ENCODE measurements at places on chromosomes 6 and 20.
A peak's percentile ranks its signal among the peaks of the same experiment; 100 is the strongest.

DNA sequence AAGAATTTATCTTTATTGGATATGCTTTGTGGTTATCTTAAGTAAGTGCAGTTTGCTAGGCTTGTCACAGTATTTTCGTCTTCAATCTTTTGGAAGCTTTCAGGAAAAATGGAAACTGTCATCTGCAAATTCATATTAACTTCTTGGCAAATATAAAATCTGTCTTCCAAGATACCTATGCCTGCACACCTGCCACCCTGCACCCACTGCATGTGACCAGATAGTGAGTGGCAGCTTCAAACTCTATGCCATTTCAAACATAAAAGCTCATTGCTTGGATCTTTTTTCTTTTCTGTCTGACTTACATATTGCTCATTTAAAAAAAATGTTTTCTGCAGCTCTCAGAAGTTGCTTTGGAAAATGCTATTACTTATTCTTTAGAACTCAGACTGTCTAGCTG lies 14.1 kb downstream of the OPRM1 start:
- no peak overlapping the region for H3K4me3 ChIP-seq
- H3K36me3 ChIP-seq: no peaks in the 10 kb centered on the region
- no peak for DNase-seq
- no peak overlapping the region for H3K27ac ChIP-seq

DNA sequence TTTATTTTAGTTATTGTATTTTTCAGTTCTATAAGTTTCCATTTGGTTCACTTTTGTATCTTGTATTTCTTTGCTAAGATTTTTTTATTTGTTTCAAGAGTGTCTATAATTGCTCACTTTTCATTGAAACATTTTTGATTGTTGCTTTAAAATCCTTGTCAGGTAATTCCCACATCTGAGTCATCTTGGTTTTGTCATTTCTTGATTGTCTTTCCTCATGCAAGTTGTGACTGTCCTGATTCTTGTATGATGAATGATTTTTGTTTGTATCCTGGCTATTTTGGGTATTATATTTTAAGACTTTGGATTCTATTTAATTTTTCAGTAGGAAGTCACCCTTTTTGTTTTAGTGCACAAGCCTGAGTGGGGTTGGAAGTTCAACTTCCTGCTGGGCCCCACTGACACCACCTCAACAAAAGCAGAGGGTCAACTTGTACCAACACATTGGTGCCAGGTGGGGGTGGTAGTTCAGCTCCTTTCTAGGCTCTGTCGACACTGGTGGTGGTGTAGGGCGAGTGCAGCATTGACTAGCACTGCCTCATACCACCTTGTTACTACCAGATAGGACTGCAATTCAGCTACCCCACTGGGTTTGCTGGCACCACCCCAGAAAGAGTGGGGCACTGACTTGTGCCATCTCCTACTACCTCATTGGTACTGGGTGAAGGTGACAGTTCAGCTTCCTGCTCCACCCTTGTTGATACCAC lies 8.8 kb downstream of the RSPH3 start:
- no peak for DNase-seq
- H3K27me3 ChIP-seq: no peaks in the 10 kb centered on the region
- H3K36me3 ChIP-seq: peaks cover 34% of the 10 kb centered on the region

GRCh38 chr6:132820629-132821381 lies 6.4 kb downstream of the RPS12 start:
- no peak for DNase-seq
- H3K4me3 ChIP-seq: no peak overlapping the region

GRCh38 chr6:145187491-145188206 lies 547.7 kb downstream of the EPM2A start:
- H3K27me3 ChIP-seq: no peaks in the 10 kb centered on the region
- no peak for DNase-seq
- H3K27ac ChIP-seq: no peak overlapping the region
- H3K36me3 ChIP-seq: peaks cover 5% of the 10 kb centered on the region

- H3K27ac ChIP-seq: no peak overlapping the region
- DNase-seq: no peak
- peaks cover 8% of the 10 kb centered on the region for H3K4me1 ChIP-seq
- no peaks in the 10 kb centered on the region for H3K27me3 ChIP-seq
- no peak overlapping the region for H3K4me3 ChIP-seq
- H3K36me3 ChIP-seq: peaks cover 9% of the 10 kb centered on the region
Observed at GRCh38 chr6:88920774-88921733, 42.4 kb downstream of the RNGTT start.

DNA sequence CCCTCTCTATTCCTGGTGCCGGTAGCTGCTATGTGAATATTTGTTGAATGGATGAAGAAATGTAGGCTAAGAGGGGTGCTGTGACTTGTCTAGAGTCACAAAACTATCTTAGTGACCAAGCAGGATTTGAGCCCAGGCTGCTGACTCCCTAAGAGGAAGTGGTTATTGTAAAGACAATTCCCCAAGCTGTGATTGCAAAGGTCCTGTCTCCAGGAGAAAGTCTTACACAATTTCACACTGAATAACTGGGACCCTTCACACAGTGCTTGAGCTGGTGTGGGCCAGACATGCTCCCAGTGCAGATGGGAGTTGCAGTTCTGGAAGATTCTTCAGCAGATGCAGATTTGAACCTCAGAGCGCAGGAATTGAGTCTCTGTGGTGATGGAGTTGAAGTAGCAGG lies 38.1 kb downstream of the IYD start:
- DNase-seq: no peak
- no peak overlapping the region for H3K4me3 ChIP-seq
- peaks cover 23% of the 10 kb centered on the region for H3K27me3 ChIP-seq
- H3K27ac ChIP-seq: no peak overlapping the region
- no peaks in the 10 kb centered on the region for H3K36me3 ChIP-seq

- H3K4me1 ChIP-seq: peaks cover 2% of the 10 kb centered on the region
- peaks cover 26% of the 10 kb centered on the region for H3K27me3 ChIP-seq
- H3K4me3 ChIP-seq: no peak overlapping the region
- no peak for DNase-seq
- no peaks in the 10 kb centered on the region for H3K36me3 ChIP-seq
Observed at GRCh38 chr6:1103021-1103420, 208.9 kb upstream of the FOXQ1 start.

GRCh38 chr6:152423216-152424103 lies 213.7 kb downstream of the SYNE1 start:
- H3K4me3 ChIP-seq: no peak overlapping the region
- peaks cover 9% of the 10 kb centered on the region for H3K27me3 ChIP-seq
- no peaks in the 10 kb centered on the region for H3K36me3 ChIP-seq
- H3K4me1 ChIP-seq: peaks cover 3% of the 10 kb centered on the region
- no peak for DNase-seq
- H3K27ac ChIP-seq: no peak overlapping the region

- H3K27ac ChIP-seq: no peak overlapping the region
- H3K4me1 ChIP-seq: peaks cover 13% of the 10 kb centered on the region
- peaks cover 9% of the 10 kb centered on the region for H3K27me3 ChIP-seq
- no peak for DNase-seq
- no peak overlapping the region for H3K4me3 ChIP-seq
Observed at GRCh38 chr6:150118627-150119026, 24.2 kb upstream of the PPP1R14C start.

DNA sequence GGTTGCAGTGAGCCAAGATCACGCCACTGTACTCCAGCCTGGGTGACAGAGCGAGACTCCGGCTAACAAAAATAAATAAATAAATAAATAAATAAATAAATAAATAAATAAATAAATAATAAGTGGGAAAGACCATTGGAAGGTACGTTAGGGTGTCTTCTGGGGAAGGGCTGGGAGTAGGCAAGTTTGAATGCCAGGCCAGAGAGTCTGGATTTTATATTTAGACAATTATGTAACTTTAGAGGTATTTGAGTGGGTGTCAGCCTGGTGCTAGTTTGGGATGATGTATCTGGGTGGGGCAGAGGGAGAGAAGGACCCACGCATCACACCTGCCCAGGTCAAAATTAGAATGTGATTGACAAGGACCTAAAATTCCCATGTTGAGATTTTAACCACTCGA lies 108.5 kb upstream of the PRND start:
- peaks cover 3% of the 10 kb centered on the region for H3K27me3 ChIP-seq
- H3K36me3 ChIP-seq: no peaks in the 10 kb centered on the region
- no peak for DNase-seq
- no peaks in the 10 kb centered on the region for H3K4me1 ChIP-seq
- H3K4me3 ChIP-seq: no peak overlapping the region

GRCh38 chr6:35082733-35083403 lies 58.3 kb downstream of the TCP11 start:
- H3K27me3 ChIP-seq: no peaks in the 10 kb centered on the region
- peaks cover 6% of the 10 kb centered on the region for H3K36me3 ChIP-seq
- no peak for DNase-seq

GRCh38 chr20:61436283-61436666 lies 184.2 kb downstream of the CDH4 start:
- no peak overlapping the region for H3K4me3 ChIP-seq
- peak overlapping the region; percentile 29 for H3K27ac ChIP-seq
- peaks cover 20% of the 10 kb centered on the region for H3K4me1 ChIP-seq
- peaks cover 42% of the 10 kb centered on the region for H3K27me3 ChIP-seq

DNA sequence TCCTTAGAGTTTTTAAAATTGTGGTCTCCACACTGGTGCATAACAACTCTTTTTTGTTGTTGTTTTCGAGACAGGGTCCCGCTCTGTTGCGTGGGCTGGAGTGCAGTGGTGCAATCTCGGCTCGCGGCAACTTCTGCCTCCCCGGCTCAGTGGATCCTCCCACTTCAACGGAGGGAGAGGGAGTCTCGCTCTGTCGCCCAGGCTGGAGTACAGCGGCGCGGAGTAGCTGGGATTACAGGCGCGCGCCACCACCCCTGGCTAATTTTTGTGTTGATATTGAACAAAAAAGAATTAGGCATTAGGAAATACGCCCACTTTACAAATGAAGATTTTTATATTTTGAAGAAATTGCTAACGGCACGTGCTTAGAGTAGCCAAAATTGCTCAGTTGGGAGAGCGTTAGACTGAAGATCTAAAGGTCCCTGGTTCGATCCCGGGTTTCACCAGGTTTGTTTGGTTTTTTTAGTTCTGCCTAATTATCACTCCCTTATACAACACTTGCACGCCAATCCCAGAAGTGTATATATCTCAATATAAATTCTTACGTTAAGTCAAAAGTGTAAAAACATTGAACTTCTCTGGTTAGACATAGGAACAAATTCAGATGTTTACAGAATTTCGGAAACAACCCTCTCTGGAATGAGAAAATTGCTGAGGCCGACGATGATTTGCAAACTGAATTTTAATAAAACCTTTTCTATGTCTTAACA lies 159.6 kb downstream of the TRIM27 start:
- no peak overlapping the region for H3K27ac ChIP-seq
- no peak overlapping the region for H3K4me3 ChIP-seq
- H3K36me3 ChIP-seq: no peaks in the 10 kb centered on the region
- peaks cover 13% of the 10 kb centered on the region for H3K4me1 ChIP-seq
- no peak for DNase-seq
- peaks cover 87% of the 10 kb centered on the region for H3K27me3 ChIP-seq

GRCh38 chr6:129130106-129130505 lies 247.2 kb downstream of the LAMA2 start:
- H3K4me3 ChIP-seq: no peak overlapping the region
- H3K27ac ChIP-seq: no peak overlapping the region
- H3K36me3 ChIP-seq: no peaks in the 10 kb centered on the region
- DNase-seq: no peak
- peaks cover 3% of the 10 kb centered on the region for H3K27me3 ChIP-seq

DNA sequence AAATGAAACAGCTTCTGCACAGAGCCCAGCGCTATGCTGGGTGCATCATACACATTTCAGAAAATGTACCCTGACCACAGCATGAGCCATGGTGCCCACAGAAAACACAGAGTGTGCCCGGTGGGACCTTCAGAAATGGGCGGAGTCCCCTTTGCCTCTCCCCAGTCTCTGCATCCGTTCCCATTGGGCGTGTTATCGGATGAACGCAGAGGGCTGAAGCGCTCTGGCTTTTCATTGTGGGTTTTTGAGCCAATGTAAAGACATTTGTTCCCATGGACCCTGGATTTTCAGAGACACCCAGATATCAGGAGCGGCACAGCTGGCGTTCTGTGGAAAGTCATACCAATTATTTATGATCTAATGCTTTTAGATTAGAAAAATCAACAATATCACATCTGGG lies 99.8 kb downstream of the DACT2 start:
- peaks cover 32% of the 10 kb centered on the region for H3K27me3 ChIP-seq
- DNase-seq: no peak
- H3K4me1 ChIP-seq: peaks cover 7% of the 10 kb centered on the region
- H3K27ac ChIP-seq: no peak overlapping the region
- H3K36me3 ChIP-seq: no peaks in the 10 kb centered on the region

GRCh38 chr6:45990162-45990561 lies 25.5 kb downstream of the CLIC5 start:
- H3K4me1 ChIP-seq: peaks cover 22% of the 10 kb centered on the region
- H3K27ac ChIP-seq: no peak overlapping the region

DNA sequence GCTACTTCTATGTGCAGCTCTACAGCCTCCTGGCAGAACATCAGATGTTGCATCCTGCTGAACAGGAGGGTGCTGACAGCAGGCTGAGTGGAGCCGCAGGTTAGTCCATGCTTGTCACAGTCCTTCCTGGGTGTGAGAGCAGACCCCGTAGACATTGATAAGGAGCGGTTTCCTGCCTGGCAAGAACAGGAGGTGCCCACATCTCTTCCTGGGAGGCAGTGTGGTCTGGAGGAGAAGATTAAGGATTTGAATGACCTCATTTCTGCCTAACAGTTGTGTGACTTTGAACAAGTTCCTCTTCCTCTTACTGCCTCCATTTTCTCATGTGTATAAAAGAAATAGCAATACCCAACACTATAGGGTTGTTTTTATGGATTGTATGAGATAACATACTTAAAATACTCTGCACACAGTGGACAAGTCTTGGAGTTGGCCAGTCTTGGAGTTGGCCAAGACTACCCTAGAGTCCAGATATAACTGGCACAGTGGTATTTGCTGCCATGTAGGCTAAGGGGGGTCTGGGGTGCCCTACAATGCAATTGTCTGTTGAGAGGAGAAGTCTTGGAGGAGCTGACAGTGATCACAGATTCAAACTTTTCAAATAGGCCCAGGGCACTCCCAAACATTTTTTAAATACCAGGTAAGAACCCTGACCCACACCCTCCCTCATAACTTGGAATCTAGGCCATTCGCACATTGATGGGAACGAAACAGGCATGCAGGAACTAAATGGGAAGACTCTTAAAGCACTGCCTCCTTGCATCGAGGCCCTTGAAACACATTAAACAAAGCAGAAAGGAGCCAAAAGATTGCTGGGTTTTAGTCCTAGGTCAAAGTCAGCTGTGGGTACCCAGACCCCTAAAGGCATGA lies 32.6 kb upstream of the TBC1D7 start:
- no peaks in the 10 kb centered on the region for H3K4me1 ChIP-seq
- no peak for DNase-seq
- no peak overlapping the region for H3K27ac ChIP-seq
- H3K27me3 ChIP-seq: peaks cover 7% of the 10 kb centered on the region
- no peaks in the 10 kb centered on the region for H3K36me3 ChIP-seq
- no peak overlapping the region for H3K4me3 ChIP-seq

- peak overlapping the region; percentile 41 for H3K27ac ChIP-seq
- DNase-seq: no peak
- H3K4me3 ChIP-seq: no peak overlapping the region
- H3K4me1 ChIP-seq: peaks cover 61% of the 10 kb centered on the region
- no peaks in the 10 kb centered on the region for H3K36me3 ChIP-seq
Observed at GRCh38 chr6:167663316-167663715, 163.4 kb upstream of the AFDN start.

DNA sequence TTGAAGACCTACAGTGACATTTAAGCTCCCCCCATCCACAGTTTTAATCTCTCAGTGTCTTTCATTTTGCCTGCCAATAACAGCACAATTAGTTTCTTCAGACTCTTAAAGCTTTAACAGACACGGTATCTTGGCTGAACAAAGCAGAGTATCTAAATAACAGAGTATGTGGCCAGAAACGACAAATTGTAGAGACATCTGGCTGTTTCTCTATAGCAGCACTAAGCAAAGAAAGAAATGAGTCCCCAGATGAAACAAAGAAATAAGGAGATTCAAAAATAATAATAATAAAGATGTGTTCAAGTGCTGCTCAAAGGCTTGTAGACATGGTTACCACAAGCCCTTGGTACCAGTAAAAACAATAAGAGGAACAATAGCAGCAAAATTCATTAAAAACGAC lies 97.8 kb upstream of the HDAC2 start:
- no peaks in the 10 kb centered on the region for H3K4me1 ChIP-seq
- no peak overlapping the region for H3K4me3 ChIP-seq
- H3K36me3 ChIP-seq: no peaks in the 10 kb centered on the region
